ENCODE measurements at places on chromosomes 2 and 18.

GRCh38 chr2:169778446-169778845 lies 20.2 kb upstream of the SSB start:
- no peak for DNase-seq

DNA sequence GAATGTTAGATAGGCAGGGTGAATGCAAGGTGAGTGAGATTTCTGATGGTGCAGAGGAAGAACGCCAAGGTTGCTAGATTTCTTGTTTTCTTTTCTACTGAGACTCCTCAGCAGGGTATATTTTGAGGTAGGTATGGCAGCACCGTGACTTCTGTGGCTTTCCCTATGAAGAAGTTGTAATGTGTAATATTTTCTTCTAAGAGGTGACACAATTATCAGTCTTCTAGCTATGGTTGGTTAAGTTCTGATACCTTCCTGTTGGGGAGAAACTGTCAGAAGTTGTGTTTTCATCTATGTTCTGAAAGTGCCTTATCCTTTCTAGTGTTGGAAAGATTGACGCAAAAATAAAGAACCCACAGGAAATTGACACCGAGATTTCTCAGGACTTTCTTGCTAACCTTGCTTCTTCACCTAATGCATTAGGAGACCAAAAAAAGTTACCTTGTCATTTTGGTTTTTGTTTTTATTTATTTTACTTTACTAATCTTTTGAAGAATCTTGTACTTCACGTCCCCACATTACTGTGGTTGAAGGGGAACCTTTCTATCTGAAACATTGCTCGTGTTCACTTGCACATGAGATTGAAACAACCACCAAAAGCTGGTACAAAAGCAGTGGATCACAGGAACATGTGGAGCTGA lies 11.9 kb downstream of the IL18R1 start:
- peak; percentile 50 for DNase-seq

GRCh38 chr2:43425659-43426058 lies 170.2 kb downstream of the THADA start:
- no peak for DNase-seq

DNA sequence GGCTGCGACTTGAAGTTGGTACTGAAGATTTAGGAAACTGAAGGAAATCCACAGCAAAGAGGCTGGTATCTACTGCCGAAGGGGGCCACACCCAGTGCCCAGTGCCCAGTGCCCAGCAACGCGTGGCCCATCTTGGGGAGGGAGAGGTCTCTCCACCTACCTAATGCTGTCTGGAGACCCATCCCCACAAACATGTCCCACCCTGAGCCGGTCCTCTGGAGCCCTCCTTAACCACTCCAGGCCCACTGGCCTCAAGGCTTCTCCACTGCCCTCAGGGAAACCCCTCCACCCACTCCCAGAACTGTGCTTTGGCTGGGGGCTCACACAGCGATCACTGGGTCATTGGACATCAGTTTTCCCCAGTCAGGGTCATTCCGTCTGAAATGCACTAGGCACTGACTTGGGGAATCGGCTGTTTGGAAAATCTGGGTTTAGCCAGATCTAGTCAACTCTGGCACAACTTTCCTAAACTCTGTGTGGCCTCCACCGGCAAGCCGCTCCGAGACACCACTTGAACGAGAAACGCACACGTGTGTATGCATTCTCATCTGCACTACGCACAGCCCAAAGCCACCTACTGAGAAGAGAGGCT lies 20.1 kb downstream of the GPR55 start:
- DNase-seq = no peak

GRCh38 chr18:43661570-43661969 lies 384.3 kb upstream of the SYT4 start:
- DNase-seq = no peak

DNA sequence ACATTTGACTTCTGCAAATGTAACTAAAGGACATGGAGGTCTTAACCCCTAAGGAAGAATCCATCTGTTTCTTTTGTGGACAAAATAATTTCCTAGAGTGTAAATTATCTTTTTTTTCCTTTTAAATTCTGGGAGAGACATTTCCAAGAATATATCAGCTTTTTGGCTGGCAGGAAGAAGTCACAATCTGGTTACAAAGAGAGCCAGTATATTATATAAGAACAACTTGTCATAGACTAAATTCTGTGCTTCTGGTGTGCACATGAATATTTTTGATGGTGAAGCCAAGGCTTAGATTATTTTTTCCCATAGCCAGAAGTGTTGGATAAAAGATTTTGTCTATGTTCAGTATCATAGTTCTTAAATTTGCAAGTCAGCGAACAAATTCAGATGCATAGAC lies 500.6 kb downstream of the XIRP2 start:
- DNase-seq = no peak

GRCh38 chr18:8188184-8188583 lies 421.1 kb upstream of the RAB12 start:
- no peak for DNase-seq

DNA sequence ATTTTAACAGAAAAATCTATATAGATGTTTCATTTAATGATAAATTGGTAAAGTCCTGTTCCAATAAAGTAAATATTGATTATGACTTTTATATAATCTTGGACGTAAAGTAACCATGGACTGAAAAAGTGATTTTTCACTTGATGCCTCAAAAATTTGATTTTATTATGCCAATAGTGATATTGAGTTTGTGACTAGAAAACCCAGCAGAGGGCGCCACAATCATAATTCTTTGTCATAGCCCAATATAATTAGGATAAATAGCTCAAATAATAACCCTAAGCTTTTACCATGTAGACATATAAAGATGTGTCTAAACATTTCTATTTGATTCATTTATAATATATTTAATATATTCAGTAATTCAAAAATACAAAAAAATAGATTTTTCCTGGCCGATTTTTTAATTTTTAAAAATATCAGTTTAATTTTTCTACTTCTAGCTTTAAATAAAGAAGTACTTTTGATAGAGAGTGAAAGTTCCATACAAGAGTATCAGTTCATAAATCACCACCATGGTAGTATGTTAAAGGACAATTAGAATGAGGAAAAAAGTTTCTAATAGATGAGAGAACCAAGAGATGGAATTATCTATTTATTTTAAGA lies 30.7 kb downstream of the CAMKMT start:
- DNase-seq = peak; percentile 71

DNA sequence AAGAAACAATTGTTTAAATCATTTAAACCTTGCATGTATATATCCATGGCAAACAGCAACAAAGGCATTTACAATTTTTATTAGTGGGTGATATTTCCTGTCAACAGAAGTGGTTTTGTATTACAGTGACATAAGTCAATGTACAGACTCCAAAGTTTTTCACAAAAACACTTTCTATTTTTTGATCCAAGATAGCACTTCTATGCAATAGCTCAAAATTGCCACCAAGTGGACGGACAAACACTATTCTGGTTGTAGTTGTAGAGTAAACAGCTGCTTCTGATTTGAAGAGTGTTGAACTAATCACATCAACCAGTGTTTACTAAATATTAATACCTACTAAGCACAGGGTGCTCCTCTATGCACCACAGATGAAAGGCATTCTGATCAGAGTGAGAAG lies 421.4 kb downstream of the NCKAP5 start:
- DNase-seq = no peak

DNA sequence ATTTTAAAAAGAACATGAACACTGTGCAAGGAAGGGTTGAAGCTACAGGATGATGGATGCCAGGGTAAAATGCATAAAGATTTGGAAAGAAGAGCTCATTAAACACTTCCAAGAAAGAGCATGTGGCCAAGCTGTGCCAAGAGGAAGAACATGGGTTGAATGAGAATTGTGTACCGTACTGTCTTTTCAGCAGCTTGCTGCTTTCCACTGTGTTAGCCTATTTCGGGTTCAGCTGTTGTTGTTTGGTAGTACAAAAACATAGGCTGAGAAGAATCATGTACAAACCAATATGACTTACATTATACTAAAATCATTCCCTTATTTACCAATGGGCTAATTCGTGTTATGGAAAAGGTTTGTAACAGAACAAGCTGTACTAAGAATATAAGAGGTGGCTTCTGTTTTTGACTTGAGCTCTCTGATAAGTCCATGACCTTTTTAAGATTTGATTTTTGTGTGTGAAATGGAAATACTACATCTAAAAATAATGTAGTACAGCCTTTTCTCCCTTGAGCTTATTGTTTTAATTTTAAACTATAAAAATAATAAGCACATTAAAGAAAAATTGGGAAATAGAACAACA lies 188.3 kb upstream of the STON1 start:
- no peak for DNase-seq

DNA sequence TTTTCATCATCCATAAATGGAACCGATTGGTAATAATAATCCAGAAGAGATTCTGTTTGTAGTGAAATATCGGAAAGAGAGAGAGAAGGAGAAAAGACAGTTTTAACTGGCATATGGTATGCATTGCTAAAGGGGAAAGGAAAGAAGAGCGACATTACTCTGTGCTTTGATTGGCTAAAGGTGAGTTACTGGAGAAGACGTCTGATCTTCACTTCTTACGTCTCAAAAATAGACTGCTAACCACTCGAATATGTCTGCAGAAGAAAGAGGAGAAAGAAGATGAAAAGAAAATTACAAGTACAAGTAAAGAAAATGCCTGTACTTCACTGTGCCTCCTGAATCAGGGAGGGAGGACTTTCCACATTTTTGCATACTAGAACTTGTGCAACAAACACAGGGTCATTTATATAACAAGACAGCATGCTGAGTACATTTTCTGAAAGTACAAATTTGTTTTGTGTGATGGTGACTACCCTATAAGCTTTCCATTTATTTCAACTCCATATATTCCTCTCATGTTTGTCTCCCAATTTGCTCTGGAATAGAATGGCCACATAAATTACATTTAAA lies 787.2 kb downstream of the RNF144A start:
- DNase-seq = no peak

All from stimulated activated CD4-positive, alpha-beta T cell treated with anti-CD3 and anti-CD28 coated beads, Interleukin-15, amount 100 ng/mL, for 24 hours (primary cell).